Dermis blood vessel endothelial cell (primary cell): ENCODE measurements at places on chromosomes 11 and 22. TPM values are rescaled to one million over a fixed set of nuclear protein-coding genes. Genes with fewer than 3 reads are reported as not detected.

Gene OR9I1
- not detected in 2 replicates for total RNA-seq

Gene LGR4
- total RNA-seq = 1.9 and 3.6 TPM in 2 replicates

Gene PCF11
- total RNA-seq = 43.7 and 44.4 TPM in 2 replicates

Gene VSIG10L2
- not detected in 2 replicates for total RNA-seq

Gene BRD1
- 34.2 and 39.0 TPM in 2 replicates for total RNA-seq

Gene EXPH5
- under 0.01 and 0.09 TPM in 2 replicates for total RNA-seq

Gene ADM2
- 0.34 and 0.60 TPM in 2 replicates for total RNA-seq
